ENCODE measurements at places on chromosomes 13 and 19. TPM values are rescaled to one million over a fixed set of nuclear protein-coding genes. Genes with fewer than 3 reads are reported as not detected.

DNA sequence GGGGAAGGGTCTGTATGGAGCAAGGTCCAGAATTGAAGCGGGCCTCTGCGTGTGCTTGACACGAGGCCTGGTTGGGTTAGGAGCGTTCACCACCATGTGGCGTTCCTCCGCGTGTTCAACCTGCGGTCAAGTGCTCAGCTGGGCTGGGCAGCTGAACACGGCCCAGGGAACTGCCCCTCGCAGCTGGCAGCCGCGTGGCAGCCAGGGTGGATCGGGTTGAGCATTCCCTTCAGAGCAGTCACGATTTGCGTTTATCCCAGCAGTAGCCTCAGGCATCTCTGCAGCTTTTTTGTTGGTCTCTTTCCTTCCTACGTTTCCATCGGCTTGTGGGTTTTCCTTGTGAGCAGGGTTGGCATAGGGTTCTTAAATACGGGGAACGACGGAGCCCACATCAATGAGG is 28.7 kb upstream of the F2RL3 start:
- no peak for DNase-seq

DNA sequence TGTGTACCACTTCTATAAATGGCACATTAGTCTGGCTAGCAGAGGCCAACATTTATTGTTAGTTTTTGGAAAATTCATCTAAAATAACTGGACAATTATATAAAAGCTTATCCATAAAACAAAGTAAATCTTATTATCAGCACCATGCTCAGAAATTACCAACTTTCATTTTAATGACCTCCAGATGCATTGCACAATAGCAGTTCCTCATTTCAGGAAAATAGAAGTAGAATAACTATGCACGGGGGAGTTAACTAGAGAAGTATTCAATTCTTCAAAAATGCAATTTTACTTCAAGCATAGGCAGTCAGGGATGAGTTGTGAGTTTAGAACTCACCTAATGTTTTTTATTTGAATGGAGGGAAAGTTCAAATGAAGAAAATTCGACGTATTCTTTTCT is 1023.5 kb downstream of the PCDH17 start:
- no peak for DNase-seq

DNA sequence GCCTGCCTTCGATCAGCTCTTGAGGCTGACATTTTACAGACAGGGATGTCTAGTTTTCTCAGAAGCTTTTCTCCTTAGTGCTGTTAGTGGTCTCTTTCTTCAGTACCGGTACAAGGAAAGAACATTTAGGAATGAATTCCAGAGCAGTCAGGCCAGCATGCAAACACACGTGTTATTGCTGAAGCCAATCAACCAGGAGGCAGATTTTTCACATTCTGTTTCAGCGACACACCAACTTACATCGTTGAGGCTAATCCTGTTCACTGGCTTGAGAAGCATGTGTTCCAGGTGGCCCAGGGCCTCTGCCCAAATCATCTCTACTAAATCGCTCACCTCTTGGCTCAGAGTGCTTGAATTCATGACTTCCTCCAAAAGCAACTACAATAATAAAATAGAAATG is 19.2 kb downstream of the PARP4 start:
- no peak for DNase-seq

- DNase-seq = no peak
Observed at GRCh38 chr19:42403586-42403985, 13.5 kb upstream of the CNFN start.

DNA sequence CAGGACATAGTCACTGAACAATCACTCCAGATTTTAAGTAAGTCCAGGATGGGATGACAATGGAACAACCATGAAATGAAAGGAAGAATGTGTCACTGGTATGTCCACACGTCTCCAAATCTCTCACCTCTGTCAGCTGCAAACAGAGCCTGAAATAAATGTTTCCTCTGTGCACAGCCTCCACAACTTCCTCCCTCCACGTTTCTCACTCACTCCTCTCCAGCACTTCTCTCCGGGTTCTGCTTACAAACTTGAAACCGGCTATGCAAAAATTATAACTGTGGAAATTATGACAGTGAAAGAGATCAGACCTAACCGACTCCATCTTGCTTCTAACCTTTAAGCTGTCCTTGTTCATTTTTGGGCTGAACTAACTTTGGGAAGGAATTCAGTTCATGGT is 35.0 kb upstream of the ALOX5AP start:
- DNase-seq = no peak

- no peak for DNase-seq
Observed at GRCh38 chr19:29378543-29379080, 147.2 kb upstream of the VSTM2B start.

GRCh38 chr13:38099751-38100150 is 230.2 kb upstream of the TRPC4 start:
- peak; percentile 19 for DNase-seq

DNA sequence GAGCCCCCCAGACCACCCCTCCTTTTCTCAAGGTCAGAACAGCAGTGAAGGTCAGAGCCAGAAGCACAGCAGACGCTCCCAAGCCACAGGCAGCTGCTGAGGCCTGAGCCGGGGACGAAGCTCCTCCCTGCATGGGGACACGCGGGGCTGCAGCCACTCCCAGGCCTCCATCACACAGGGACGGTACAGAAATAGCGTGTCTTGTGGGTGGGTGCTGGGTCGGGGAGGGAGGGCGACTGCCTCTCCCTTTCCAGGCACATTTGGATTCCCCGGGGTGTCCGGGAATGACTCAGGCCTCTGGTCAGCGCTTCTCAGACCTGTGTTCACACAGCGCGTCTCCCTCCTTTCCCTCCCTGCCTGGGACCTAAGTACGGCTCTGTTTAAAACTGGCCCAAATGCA is 33.2 kb downstream of the RASA3 start:
- DNase-seq = peak; percentile 74

PLIN3 gene
- 30.5 TPM for polyA plus RNA-seq

FAM124A gene
- polyA plus RNA-seq = 7.7 TPM
